Iris pigment epithelial cell (primary cell): ENCODE measurements at places on chromosomes 3 and 15.

GRCh38 chr3:23071296-23071695 is 131.8 kb upstream of the UBE2E2 start:
- DNase-seq, result no peak

GRCh38 chr3:27423463-27423862 is 54.3 kb upstream of the NEK10 start:
- DNase-seq, result peak; percentile 88

DNA sequence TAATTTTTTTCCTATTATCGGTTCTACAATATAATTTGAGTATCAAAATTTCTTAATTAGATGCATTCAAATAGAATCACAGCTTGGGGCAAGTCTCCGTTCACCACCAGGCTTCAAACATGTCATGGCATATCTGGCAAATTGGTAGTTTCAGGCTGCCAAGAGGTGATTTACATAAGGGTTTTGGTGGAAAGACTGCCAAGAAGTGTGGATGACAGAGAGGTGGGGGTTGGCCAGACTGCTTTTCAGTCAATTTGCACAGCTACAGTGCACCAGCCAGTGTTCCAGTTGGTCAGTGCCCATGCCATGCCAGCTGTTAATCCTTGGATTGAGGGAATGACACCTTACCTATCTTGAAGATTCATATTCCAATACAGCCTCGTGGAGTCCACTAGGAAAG is 8.4 kb upstream of the GSK3B start:
- no peak for DNase-seq

DNA sequence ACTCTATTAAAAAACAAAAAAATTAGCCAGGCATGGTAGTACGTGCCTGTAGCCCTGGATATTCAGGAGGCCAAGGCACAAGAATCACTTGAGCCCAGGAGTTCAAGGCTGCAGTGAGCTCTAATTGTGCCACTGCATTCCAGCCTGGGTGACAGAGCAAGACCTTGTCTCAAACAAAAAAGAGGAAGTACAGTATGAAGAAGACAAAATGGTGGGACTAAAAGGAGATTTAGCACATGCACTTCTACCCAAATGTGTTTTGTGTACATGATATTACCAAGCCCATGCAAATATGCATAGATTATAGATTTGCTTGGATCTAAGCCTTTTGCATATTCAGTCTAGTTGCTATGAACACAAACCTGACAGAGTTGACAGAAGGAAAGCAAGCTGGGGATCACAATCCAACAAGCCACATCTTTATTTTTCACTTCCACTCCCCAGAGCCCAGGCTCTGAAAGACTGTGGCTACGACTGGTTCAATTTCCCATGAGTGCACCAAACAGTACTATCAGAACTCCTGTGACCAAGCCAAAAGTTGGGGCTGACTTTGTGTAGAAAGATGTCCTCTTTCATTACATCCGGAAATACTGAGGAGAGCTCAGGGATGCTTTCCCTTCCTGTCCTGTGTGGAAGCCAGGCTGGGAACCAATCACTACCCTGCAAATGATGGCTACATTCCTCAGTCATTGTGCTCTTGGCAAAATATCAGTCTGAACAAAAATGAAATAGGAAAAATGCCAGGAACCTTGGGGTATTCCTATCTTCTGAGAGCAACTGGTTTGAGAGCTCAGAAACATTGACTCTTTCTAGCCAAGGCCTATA is 49.4 kb downstream of the TGM4 start:
- peak; percentile 54 for DNase-seq

DNA sequence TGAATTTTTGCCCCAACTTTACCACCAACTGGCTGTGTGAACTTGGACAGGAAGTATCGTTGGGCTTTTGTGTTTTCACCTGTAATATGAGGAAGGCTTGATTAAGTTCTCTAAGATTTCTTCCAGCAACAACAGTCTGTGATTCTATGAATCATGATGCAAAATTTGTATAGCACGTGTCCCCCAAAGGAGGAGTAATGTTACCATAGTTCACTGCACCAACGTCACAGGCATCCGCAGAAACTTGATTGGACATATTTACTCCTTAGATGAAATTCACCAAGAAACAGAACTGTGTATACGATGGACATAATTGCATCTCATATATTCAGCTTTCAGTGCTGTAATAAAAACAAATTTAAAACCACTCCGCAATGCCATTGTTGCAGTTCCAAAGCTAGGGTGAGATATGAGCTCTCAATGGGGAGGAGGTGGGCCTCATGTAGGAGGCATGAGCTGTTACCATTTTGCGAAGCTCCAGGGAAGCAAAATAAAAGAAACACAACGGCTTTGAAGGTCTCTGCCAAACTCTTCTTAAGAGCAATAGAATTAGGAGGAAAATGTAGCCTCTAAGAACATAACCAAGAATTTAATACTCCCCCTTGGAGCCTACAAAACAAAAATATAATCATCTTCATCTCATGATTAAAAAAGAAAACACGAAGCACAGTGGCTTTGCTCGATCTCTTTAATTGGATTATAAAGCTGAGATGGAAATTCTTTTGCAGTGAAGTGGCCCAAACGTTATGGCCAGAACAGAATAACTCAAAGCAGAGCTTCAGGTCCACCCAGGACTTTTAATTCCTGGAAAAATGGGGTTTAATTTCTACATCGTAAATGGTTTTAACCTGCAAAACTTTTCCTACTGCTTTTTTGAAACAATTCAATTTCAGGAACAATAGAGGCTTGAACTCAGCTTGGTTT is 80.7 kb downstream of the CHST2 start:
- peak; percentile 34 for DNase-seq

- no peak for DNase-seq
These were observed 24.6 kb upstream of the SLC6A6 start for GRCh38 chr3:14377838-14378169.
